Fibroblast of skin of back (primary cell): ENCODE measurements at places on chromosomes 7 and 10.

DNA sequence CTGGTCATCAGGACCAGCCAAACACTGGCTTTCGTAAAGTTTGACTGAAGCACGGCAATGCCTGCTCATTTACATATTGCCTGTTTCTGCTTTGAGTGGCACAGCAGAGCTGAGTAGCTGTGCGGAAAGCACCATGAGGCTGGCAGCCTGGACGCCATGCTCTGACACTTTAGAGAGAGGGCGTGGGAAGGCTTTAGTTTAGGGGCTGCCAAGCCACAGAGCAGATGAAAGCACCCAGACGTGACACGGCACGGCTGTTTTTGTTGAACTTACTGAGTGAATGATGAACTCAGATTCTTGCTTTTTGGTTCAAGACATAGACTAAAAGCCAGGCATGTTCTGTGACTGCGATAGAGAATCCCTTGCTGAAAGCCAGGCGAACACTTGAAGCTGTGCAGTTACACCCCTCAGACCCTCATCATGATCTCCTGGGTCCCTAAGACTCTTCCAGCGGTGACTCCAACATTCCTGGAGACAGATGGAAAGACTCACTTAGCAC is 182.1 kb downstream of the ZMYND11 start:
- DNase-seq: no peak

DNA sequence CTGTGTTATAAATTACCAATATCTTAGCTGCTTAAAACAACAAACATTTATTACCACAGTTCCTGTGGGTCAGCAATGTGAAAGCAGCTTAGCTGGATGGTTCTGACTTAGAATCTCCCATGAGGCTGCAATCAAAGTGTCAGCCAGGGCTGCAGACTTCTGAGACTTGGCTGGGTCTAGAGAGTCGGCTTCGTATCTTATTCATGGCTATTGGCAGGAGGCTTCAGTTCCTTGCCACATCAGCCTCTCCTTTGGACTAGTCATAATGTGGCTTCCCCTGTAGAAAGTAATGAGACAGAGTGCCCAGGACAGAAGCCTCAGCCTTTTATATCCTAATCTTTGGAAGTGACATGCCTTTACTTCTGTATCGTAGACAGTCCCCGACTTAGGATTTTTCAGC is 27.3 kb downstream of the RALA start:
- peak; percentile 20 for DNase-seq

GRCh38 chr7:47380325-47381133 is 201.4 kb downstream of the TNS3 start:
- DNase-seq: peak; percentile 55

GRCh38 chr7:158001621-158002320 is 585.9 kb downstream of the PTPRN2 start:
- DNase-seq: no peak

- peak; percentile 34 for DNase-seq
These were observed 44.8 kb downstream of the GNAT3 start for GRCh38 chr7:80467069-80467468.

GRCh38 chr7:95295397-95295796 is 28.9 kb downstream of the PON1 start:
- no peak for DNase-seq

DNA sequence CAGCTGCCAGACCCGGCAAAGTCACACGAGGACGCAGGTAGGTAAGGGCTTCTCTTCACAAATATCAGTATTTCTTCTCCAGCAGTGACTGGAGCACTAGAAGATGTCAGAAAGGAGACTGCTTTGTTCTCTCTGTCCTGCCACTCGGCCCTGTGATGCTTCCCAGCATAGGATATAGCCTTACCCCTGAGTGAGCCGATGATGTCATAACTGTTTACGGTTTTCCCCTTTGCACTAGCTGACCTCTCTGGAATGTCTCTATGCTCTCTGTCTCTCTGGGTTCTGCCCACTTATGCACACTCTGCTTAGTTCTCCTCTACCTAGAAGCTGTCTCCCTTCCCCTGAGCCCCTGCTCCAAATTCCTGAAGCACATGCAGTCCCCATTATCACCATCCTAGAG is 167.5 kb upstream of the PODXL start:
- peak; percentile 8 for DNase-seq

DNA sequence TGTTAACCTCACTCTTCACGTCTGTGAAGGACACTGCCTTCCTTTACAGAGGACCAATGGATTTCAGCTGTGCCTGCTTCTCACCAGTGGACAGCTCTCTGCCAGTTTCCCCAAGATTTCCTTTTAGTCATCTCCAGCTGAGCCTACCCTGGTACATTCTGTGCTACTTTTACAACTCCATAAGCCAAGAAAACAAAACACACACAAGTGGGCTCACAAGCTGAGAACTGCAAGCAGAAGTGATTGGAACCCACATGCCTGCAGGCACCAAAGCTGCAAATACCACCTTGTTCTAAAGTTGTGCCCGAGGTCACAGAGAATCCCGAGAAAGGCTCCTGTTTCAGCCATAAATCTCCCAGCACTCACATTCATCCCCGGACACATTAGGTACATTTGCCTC is 636.8 kb downstream of the PHTF2 start:
- DNase-seq: no peak
